ENCODE measurements at places on chromosomes 5 and 9.

- DNase-seq, result no peak
Observed at GRCh38 chr9:87749335-87750035, 23.6 kb downstream of the CTSL start.

DNA sequence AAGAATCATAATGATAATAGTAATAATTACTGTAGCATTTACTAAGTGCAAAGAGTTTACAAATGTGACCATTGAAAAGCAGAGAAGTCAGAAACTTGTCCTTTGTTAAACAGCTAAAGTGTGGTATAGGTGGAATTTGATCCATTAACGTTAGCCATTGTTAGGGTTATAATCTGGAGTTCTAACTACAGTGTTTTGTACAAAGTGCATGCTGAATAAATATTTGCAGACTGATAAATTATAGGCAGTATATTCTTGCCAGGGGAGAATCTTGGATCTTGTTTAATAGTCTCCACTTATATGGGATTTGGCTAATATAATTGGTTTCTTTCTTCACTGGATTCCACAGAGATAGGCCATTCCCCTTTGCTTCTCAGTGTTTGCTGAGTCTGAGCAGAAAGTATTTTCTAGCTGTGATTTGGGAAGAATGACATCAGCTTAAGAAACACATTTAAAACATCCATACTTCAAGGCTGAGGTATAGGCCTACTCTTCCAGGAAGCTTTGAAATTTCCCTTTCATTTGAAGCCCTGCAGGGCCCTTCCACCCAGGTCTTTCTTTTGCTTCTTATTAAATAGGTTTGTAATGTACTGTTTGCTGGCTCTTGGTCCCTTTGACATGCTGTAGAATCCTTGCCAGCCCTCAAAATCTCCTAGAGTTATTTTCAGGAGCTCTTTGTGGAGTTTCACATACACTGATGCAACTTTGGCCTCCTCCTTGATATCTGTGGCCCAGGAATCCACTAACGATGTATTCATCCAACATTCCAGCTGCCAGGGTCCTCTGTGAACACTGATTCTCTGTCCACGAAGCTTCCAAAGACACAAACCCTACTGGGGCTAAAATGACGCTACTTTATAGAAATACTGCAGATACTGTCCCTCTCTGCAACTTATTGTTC is 51.4 kb downstream of the ATP10B start:
- DNase-seq, result no peak

DNA sequence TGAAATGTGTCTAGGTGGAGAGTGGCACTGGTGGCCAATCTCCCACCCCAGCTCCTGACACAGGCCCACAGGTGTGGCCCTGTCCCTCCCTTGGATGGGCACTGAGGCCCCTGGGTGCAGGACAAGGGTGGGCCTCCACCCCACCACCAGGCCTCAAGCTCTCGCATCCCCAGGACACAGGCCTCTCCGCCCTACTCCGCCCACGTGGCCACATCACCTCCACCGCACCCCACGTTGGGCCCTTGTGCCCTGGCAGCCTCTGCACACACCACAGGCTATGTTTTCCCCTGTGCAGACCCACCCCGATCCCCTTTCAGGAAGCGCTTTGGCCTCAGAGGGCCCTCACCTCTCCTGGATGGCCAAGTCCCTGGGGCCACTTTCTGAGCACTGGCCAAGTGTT is 54.7 kb downstream of the SECISBP2 start:
- DNase-seq, result no peak

DNA sequence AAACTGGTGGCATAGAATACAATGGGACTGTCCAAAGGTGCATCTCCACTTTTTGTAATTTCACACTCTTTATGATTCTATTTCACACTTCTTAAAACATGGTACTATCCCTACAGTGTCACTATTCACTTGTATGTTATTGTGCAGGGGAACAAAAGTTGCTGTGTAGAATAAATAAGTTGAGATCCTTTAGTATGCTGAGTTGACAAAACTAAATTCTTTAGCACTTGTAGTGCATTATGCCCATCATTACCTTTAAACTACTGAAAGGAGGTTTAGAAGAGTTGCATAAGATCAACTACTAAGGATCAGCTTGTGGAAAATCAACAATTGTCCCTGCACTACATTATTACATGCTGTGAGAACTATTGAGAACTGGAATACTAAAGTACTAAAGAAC is 1380.9 kb downstream of the PTPRD start:
- DNase-seq, result no peak

- DNase-seq, result no peak
Observed at GRCh38 chr9:89525446-89526374, 27.8 kb upstream of the SEMA4D start.

GRCh38 chr5:81950996-81951395 is 20.8 kb upstream of the ATG10 start:
- no peak for DNase-seq

DNA sequence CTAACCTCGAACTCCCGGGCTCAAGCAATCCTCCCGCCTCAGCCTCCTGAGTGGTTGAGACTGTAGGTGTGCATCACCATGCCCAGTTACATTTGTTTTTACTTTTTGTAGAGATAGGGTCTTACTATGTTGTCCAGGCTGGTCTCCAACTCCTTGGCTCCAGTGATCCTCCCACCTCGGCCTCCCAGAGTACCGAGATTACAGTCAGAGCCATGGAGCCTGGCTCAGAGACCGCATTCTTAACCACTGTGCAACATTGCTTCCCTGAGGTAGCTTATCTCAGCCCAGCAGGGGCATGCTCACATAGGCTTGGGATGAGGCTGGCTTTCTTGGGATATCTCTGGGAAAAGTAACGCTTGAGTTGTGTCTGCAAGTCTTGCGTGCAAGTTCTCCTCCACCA is 99.7 kb downstream of the SPRY4 start:
- no peak for DNase-seq

- DNase-seq, result no peak
Observed at GRCh38 chr5:137292461-137293027, 206.6 kb downstream of the SPOCK1 start.

DNA sequence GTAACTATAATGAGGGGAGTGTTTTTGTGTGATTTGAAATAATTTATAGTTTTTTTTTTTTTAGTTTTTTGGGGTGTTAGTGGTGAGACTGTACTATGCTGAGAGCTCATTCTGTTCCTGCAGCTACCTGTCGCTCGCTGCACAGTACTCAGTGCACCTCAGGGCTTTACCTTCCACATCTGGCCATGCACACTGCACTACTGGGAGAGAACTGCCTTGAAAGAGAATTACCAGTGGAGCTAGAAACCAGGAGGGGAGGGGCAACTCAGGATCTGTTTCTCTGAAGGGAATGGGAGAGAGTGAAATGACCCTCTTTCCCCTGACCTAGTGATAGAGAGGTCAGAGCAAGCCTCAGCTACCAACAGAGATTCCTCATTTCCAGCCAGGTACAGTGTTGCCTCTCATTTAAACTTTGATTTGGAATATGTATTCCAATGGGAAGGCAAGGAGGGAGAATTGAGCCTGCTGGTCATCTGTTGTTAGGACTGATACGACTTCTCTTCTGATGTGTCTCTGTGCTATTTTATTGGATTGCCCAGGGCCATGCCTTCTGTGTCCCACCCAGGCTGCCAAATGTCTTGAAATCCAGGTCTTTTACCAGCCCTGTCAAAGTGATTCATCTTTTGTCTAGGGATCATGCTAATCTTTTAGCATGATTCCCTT is 8.9 kb downstream of the ATG10 start:
- no peak for DNase-seq

DNA sequence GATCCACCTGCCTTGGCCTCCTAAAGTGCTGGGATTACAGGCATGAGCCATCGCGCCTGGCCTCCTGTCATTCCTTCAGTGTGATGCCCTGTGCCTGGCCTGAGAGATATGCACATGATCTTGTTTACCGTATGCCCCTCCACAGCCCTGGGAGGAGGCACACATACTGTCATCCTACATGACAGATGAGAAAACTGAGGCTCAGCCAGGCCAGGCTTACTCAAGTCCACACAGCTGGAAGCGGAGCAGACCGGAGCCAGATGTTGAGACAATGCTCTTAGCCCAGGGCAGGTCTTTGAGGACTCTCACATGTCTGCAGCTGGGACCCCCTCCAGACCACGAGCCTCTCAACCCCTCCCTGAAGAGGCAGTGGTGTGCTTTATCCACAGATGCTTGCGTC is 38.7 kb upstream of the SH3PXD2B start:
- DNase-seq, result no peak

GRCh38 chr9:135214054-135214640 is 126.7 kb downstream of the OLFM1 start:
- DNase-seq, result no peak

DNA sequence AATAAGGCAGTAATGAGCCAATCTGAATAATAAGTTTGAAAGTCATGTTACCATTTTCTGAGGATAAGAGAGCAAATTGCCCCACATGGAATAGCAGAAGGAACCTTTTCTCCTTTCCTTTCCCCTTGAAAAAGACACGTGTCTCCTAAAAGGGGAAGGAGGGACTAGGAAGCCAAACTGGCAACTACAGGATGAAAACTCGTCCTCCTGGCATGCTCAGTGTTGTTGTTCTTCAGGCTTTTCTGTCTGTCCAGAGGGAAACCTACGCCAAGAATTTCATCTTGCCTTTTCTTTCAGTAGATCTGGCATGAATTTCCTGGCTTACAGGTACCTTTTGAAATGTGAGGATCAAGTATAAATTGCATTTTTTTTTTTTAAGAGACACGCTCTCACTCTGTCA is 355.9 kb upstream of the TLE4 start:
- no peak for DNase-seq

DNA sequence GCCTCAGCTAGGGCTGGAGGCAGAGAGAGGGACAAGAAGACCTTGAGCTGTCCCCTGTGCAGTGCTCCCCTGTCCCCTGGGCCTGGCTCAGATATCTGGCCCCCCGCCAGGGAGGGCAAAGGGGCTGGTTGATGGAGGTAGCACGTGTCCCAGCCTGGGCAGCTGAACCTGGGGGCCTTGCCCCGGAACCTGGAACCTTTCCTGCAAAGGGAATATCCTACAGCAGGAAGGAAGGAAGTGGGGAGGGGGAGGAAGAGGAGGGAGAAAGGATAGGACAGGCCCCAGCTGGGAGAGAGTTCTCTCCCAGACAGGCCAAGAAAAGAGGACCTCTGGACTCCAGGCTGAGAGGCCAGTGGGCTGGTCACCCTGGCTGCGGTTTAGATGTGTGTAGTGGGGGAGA is 27.6 kb upstream of the PSD2 start:
- no peak for DNase-seq

DNA sequence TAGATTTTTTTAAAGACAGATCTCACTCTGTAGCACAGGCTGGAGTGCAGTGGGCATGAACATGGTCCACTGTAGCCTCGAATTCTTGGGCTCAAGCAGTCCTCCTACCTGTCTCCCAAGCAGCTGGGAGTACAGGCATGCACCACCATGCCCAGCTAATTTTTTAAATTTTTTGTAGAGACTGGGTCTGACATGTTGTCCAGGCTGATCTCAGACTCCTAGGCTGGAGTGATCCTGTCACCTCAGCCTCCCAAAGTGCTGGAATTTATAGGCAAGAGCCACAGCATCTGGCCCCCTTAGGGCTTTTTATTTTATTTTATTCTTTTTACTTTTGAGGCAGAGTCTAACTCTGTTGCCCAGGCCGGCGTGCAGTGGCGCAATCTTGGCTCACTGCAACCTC is 56.4 kb downstream of the NSD1 start:
- no peak for DNase-seq

GRCh38 chr9:30605936-30606335 is 1778.5 kb upstream of the ACO1 start:
- no peak for DNase-seq

DNA sequence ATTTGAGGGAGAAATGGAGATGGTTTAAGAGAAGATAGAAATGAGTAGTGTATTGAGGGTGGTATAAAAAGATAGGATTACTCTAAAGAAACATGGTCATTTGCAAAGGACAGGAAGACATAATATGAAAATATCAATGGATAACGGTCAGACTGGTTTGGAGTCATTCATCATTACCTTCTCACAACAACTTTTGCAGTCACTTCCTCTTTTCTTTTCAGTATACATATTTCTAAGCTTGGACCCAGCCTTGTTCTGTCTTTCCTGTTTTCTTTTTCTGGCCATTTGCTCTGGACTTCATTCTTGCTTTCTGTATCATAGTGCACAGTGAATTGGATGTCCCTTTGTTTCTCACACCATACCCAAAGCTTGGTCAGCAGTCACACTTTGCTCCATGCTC is 966.5 kb upstream of the TYRP1 start:
- no peak for DNase-seq

- DNase-seq, result no peak
Observed at GRCh38 chr5:102760815-102761214, 5.7 kb downstream of the PAM start.

DNA sequence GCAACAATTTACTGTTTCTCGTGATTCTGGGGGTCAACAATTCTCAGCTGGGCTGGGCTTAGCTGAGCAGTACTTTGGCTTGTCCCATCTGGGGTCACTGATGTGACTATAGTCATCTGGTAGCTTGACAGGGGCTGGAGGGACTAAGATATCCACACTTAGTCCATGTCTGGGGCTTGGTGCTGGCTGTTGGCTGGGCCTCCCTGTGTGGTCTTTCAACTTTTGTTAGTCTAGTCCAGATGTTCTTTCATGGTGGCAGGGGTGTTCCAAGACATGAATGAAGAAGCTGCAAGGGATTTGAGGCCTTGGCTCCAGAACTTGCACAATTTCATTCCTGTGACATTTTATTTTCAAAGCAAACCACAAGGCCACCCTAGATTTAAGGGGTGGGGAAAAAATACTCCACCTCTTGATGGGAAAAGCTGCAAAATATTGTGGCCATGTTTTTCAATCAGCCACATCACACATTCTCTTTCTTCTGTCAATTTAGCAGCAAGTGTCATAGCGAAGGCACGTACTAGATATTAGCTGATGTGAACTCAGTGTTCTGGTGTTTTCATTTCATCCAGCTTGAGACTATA is 59.2 kb downstream of the TSSK1B start:
- DNase-seq, result no peak

- DNase-seq, result no peak
Observed at GRCh38 chr9:8825585-8826147, 1026.1 kb upstream of the DMAC1 start.

DNA sequence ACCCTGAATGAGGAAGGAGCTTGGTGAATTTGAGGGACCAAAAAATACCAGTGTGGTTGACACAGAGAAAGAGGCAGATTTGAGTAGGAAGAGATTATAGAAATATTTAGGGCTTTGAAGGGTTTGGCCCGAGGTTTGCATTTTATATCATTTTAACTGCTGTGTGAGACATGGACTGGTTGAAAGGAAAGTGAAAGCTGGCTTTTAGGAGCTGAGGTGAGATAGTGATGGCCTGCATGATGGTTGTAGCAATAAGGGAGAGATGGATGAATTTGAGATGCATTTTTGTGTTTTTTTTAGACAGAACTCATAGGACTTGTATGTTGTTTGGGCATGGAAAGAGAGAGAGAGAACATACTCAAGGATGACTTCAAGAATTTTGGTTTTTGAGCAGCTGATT is 21.7 kb downstream of the FER start:
- no peak for DNase-seq

DNA sequence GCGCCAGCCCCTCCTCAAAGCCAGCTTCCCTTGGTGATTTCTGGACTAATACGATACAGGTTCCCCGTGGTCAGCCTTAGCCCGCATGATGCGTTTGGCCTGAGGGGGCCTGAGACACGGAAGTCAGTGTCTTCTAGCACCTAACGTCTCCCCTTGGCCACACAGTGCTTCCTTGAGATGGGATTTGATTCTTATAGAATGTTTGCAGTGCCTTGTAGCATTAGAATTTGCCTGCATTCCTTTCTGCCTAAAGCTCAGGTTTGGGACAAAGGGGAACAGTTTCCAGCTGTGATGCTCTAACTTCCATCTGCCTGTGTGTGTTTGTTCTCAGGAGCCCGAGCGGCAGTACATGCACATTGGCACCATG is 34.4 kb downstream of the CFAP90 start:
- DNase-seq, result no peak
